ENCODE measurements at places on chromosomes 4 and X.

DNA sequence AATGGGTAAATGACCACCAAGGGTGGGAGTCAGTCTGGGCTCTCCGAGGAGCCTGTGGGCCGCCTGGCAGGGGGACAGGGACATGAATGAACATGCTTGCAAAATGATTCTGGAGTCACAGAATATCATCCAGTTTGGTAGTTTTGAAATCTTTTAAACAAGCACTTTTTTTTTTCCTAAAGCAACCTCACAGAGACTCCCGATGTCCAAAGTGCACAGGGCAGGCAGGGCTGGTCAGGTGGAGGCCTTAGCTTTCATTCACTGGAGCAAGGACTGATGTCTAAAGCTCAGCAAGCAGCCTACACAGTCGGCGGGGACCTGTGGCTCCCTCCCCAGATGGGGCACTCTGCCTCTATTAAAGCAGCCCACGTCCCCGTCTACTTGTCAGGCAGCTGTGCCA, 402.9 kb downstream of the PPP1R2C start:
- DNase-seq, result no peak

DNA sequence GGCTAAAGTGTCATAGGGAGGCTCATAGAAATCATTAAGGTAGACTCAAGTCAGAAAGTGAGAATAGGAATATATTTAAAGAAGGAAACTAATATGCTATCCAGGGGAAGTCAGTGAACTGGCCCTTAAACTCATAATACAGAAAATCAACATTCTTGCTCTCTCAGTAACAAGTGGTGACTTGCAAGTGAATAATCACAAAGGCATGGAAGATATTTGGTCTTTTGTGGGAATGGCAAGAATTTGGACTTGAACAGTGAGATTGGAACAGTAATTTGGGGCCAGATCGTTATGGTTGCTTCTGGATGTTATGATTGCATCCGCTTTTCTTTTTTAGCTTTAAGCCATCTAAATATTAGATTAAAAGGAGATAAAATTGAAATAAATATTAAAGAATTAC, 103.8 kb downstream of the TBC1D19 start:
- no peak for DNase-seq

DNA sequence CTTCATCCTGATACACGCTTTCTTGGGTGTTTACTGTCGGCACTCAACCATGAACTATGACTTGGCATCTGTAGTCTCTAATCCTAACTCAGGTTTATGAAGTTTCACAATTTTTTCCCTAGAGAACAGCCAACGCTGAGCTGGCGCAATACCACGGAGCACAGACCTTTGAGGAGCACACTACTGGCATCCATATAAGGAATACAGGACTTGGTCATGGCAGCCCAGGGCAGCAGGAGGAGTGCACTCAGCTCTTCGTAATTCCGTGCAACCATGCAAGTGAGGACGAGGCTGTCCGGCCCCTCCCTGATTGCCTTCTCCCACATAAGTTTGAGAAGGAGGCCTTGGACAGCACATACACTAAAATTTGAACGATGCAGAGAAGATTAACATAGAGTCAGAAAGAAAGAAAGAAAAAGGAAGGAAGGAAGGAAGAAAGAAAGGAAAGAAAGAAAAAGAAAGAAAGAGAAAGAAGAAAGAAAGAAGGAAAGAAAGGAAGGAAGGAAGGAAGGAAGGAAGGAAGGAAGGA, 41.0 kb upstream of the PDLIM5 start:
- no peak for DNase-seq

GRCh38 chrX:53116101-53116500, 22.2 kb downstream of the KANTR start:
- no peak for DNase-seq
